ENCODE measurements at places on chromosomes 5 and 9.

DNA sequence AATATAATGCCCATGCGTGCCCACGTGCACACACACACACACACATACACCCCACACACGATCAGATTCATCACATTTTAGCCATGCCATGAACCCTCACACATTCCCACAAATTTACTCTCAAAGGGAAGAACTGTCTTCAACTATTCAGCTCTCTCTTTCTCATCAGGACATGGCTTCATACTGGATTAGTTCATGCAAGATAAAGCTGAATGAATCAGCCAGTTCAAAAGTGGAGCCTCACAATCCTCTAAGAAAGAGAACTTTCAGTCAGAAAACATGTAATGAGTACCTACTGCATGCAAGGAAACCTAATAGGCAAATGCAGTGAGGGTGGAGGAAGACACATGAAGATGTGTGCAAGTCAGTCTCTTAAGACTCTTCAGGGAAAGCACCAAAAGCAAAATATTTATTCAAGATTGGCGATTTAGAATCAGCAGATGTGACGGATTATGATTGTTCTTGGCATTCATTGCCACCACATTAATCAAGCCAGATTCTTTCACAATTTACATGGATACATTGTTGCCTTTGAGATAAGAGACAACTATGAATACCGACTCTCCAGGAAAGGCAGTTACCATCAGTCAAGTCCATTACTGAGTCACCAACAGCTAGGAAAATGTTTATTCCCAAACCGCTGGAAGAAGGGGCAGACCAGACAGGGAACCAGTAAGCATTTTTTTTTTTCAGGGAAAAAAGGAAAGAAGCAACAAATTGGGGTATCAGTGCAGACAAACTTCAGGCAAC is 30.3 kb upstream of the PUM3 start:
- no peak for DNase-seq

DNA sequence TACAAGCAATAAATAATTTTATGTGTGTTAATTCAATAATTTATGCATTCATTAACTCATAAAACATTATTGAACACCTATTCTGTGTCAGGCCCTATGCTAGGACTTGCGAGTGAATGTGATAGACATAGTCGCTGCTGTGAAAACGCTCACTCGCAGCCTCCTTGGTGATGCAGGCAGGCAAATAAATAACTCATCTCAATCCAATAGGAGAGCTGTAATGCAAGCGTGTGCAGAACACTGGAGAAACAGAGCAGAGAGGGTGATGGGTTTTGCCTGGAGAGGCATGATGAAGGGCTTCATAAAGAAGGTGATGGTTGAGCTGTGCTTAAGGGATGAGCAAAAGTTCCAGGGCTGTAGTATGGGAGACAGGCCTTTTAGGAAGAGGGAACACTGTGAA is 111.3 kb upstream of the ZNF462 start:
- no peak for DNase-seq

GRCh38 chr5:107289030-107289714 is 381.6 kb downstream of the EFNA5 start:
- DNase-seq = no peak

GRCh38 chr9:115513148-115513547 is 395.2 kb upstream of the TNC start:
- DNase-seq = no peak

- no peak for DNase-seq
Measured at GRCh38 chr5:136006164-136006563, 22.6 kb upstream of the TGFBI start.

All from activated gamma-delta T cell (primary cell).